Stimulated activated CD4-positive, alpha-beta T cell treated with anti-CD3 and anti-CD28 coated beads, Interleukin-12 subunit alpha, Interleukin-12 subunit beta, amount 100 ng/mL, for 4 hours (primary cell): ENCODE measurements at places on chromosomes 13 and 19.
A peak's percentile ranks its signal among the peaks of the same experiment; 100 is the strongest.

- DNase-seq = no peak
Measured at GRCh38 chr19:14843578-14843977, 5.1 kb downstream of the OR7A10 start.

DNA sequence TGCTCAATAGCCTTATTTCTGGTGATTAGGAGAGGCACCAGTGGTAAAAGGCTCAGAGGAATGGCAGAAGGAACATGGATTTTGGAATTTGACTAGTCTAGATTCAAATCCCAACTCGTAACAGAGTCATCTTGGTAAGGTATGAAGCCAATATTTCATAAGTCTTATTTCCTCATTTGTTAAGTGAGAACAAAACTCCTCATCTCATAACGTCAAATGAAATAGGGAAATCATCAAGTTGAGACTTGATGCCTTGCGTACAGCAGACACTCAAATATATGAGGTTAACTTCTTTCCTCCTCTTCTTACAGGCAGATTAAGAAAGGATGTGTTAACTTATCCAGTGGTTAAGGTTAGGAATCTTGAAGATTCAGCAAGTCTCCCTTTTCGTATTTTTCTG is 189.2 kb downstream of the DLEU7 start:
- DNase-seq = no peak

DNA sequence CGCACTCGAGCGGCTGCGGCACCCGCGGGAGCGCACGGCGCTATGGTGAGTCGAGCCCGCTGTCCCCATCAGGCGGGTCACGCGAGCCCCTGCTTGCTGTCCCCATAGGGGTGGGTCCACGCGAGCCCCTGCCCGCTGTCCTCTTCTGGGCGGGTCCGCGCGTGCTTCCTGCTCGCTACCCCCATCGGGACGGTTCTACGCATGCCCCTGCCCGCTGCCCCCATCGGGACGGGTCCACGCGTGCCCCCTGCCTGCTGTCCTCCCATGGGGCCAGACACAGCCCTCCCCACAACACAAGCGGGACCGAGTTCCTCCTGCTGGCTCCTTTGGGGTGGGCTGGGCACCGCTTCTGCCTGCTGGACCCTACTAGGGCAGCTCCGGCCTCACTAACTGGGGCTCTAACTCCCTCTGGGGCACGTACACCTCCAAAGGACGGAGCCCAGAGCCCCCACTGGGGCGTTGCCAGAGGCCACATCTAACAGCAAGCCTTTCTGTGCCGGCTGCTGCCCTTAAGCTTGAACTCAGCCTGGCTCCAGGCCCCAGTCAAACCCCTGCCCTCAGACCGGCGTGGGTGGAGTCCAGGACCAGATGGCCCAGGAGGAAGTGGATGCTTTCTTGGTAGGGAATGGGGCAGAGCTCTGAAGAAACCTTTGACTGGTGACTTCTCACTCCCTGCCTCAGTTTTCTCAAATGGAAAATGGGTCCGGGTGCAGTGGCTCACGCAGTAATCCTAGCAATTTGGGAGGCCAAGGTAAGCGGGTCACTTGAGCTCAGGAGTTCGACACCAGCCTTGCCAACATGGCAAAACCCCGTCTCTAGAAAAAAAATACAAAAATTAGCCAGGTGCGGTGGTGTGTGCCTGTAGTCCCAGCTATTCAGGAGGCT is 722 bp downstream of the COLGALT1 start:
- peak; percentile 47 for DNase-seq

DNA sequence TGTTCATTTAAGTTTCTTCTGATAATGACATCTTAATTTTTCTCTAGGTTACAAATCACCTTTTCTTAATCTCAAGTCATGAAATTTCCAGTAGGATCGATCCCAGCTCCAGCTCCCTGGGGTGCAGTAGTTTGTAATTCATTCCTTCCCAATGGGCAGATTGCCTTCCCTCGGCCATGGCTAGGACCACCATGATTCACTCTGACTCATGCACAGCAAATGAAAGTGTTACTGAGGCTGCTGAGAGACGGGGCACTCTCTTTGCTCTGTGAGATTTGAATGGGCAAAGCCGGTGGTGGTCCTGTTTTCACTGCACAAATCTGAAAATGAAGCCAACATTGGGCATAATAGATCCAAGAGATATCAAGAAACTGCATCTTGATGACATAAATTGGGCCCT is 202.8 kb upstream of the IRS2 start:
- no peak for DNase-seq

DNA sequence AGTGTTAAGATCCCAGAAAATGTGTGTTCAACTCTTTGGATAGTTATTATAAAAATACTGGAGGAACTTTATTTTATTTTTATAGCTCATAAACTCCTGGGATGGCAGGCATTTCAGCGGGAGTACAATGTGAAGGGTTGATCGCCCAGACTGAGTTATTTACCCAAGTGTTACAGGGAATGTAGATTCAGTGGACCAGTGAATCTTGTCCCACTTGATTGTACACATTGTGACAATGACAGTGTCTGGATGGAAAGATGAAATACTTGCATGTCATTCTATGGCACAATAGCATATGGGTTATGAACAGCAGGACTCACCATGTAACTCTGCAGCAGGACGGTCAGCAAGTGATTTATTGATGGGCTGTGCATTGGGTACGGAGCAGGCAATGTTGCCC is 20.3 kb downstream of the OLFM4 start:
- DNase-seq = no peak

DNA sequence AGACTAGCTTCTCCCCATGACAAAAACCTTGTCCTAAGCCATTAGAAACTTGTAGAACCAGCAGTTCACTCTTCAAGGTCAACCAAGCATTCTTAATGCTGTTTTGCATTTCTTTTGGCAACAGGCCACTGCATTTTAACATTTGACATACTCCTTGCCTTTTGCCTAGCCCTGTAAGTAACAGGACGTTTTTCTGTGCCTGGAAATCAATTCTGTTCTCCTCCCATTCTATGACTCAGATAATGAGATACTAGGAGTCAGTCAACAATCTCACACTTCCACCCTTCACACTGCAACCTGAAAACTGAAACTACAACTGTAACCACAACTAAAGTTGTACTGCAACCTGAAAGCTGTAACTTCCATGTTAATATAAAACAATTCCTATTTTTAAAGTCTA is 268.7 kb downstream of the MZT1 start:
- DNase-seq = no peak
